ENCODE measurements at places on chromosomes 3 and 15.

DNA sequence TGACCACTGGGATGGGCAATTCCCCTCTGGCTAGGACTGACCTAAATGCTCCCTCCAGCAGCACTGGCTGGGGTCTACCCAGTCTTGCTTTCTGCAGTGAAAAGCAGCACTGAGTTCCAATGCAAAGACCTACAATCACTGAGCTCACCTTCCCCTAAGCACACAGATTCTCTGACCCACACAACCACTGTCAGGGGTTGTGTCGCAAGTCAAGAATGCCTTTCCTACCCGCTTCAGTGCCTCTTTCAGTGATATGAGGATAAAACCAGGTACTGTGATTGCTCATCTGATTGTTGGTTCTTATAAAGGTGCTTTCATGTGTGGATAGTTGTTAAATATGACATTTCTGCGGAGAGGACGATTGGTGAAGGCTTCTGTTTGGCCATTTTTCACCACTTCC is 345.6 kb downstream of the GAP43 start:
- DNase-seq: no peak

DNA sequence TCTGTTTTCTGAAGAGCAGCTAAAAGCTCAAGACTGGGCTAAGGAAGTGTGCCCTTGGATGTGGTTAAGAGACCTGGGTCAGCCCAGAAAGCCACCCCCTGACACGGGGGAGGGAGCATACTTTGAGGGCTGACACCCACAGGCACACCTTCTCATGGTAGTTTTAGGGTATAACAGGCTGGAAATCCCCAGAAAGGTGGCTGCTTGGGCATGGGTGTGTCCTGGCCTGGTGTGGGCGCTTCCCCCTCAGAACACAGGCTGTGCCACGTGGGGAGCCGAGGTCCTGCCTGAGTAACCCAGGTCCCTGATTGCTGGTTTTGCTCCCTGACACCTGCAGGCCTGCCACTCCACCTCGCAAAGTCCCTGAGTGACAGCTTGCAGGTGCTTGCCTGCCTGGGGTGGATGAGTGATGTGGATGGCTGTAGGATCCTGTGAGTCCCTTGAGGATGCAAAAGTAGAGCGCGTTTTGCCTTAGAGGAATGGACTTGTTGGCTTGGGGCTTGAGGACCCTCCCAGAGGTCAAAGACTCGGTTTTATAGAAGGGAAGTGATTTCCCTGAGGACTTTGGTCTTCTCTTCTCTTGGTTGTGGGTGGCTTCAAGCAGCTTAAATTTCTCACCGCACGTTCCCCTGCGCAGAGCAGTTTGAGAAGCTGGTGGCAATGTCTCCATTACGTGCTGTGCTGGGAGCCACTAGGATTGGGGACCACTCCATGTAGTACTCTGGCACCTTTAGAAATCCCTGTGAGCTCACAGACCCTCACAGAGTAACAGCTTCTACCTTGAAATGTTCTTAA is 94.4 kb downstream of the DNASE1L3 start:
- peak; percentile 22 for DNase-seq

DNA sequence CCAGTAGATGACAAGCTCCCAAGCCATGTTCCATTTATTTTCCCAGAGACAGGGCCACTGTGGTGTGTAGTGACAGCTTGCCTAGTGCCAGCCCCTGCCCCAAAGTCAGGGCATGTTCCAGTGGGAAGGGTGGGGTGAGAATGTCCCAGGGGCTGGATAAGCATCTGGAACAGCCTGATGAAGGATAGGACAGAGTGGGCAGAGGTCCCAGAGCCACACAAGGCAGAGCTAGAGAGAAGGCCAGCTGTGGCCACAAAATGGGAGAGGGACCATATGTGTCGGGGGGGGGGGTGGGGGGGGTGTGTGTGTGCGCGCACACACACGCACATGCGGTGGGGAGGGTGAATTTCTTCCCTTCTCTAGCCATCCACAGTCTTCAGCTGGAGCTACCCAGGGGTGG is 27.0 kb upstream of the TSPAN3 start:
- no peak for DNase-seq

- no peak for DNase-seq
Observed at GRCh38 chr3:52299879-52300611, 12.4 kb downstream of the GLYCTK start.

DNA sequence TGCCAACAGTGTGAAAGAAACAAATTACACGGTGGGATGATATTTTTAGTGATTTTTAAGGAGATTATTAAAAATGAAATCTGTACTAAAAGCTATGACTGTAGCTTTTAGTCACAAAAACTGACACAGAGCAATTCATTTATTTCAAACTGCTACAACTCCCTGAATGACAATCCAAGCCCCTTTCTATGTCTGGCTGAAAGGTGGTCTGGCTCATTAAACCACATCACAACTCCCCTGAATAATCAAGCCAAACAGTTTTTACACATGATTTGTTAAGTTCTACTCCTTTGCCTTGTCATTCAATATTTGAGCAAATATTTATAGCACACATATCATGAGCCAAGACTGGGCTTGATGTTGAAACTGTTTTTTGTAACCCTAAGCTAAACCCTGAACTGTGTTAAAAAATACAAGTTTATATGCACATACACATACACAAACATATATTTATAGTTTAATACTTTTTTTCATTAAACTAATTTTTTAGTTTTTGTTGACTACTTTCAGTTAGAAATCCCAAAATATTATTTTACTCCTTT is 125.5 kb downstream of the RBMS3 start:
- DNase-seq: no peak

GRCh38 chr3:15541371-15541770 is 19.9 kb upstream of the COLQ start:
- no peak for DNase-seq

GRCh38 chr3:135213822-135214221 is 418.8 kb downstream of the EPHB1 start:
- no peak for DNase-seq

DNA sequence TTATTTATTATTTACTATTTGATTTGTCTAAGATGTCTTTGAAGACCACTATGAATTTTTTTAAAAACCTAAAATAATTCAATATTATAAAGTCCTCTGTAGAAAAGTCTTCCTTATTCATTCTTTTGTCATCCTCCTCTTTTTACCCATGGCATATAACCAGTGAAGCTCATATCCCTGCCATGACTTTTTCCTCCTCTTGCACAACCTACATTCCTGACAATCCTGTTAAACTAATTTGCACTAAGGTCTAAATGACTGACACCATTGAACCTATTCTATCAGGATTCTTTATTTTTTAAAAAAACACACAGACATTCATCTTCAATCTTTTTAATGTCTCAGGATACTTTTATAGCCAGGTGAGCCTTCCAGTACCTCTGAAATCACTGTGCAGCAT is 159.9 kb upstream of the SLC2A2 start:
- DNase-seq: no peak

DNA sequence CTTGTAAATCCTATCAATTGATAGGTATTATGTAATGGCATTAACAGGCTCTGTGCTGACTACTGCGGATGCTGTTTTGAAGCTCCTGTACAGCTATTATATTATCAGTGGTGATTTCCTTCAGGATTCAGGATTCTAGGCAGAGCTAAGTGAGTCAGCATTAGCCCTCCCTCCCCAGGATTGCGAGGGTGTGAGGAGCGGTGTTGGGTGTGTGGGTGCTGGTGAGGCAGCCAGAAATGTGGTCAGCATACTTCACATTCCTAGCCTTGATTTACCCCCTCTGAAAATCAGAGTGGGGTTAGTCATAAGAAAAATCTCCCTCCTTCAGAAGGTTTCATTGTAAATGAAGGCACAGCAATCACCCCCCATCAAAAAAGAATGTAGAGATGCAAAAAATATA is 72.5 kb downstream of the SNTN start:
- no peak for DNase-seq

GRCh38 chr3:30843877-30844276 is 50.6 kb downstream of the GADL1 start:
- no peak for DNase-seq

GRCh38 chr15:92095693-92096092 is 242.2 kb downstream of the SLCO3A1 start:
- DNase-seq: no peak

DNA sequence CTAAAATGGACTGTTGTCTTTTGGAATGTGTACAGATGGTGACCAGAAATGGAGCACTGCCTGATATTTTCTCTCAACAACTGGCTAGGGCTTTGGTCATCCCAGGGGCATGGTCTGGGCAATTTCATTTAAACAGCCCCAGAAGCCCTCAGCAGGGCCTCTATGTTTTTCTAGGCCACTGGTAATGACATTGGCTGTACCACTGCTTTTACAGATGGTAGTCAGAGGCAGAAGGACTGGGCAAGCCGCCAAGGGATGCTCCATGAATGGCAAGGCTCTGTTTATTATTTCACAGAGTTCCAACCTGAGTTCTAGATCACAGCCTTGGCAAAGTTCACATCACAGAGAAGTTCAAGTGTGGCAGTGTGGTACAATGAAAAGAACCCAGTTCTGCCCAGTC is 37.0 kb upstream of the LMCD1 start:
- DNase-seq: no peak

DNA sequence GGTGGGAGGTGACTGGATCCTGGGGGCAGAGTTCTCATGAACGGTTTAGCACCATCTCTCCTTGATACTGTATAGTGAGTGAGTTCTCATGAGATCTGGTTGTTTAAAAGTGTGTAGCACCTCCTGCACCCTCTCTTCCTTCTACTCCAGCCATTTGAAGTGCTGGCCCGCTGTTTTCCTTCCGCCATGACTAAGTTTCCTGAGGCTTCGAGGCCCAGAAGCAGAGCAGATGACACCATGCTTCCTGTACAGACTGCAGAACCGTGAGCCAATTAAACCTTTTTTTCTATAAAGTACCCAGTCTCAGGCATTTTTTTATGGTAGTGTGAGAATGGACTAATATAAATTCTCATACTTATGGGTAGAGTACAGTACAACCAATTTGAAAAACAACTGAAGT is 123.6 kb upstream of the BHLHE40 start:
- DNase-seq: no peak

- no peak for DNase-seq
Observed at GRCh38 chr3:61360297-61360965, 109.2 kb upstream of the FHIT start.

GRCh38 chr15:64702816-64703631 is 72.4 kb downstream of the RBPMS2 start:
- peak; percentile 89 for DNase-seq

DNA sequence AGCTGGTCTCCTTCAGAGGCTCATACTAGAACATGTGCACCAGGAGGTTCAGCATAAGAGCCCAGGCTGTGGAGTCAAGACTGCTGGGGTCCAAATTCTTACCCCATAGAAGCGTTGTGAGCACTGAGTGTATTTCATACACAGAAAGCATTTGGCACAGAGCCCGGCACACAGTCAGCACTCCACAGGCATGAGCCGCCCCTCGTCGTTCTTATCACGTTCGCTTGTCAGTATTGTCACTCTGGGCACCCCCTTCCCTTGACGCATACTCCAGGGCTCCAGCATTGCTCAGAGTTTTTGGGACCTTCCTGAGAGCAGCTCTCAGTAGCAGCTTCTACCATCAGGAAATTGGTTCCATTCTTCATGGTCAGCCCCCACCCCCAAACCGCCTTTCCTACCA is 25.2 kb downstream of the CORO2B start:
- DNase-seq: no peak

DNA sequence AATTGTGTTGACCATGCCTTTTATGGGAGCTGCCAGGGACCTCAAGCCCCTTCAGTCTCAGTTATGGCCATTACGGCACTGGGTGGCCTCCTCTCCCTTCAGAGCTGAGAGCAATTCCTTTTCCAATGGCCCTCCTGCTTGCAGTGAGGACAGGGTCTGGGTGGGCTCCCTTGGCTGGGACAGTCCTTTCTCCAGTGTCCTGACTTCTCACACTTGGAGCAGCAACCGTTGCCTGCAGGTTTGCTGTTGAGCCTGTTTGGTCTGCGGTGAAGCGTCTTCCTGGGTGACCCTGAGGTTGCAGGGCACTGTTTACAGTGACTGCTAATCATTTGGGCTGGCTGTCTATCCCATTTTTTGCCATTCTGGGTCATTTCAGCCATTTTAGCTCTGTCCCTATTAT is 3.5 kb upstream of the CCDC80 start:
- no peak for DNase-seq

- DNase-seq: no peak
Observed at GRCh38 chr3:183576487-183577107, 21.1 kb upstream of the KLHL6 start.

DNA sequence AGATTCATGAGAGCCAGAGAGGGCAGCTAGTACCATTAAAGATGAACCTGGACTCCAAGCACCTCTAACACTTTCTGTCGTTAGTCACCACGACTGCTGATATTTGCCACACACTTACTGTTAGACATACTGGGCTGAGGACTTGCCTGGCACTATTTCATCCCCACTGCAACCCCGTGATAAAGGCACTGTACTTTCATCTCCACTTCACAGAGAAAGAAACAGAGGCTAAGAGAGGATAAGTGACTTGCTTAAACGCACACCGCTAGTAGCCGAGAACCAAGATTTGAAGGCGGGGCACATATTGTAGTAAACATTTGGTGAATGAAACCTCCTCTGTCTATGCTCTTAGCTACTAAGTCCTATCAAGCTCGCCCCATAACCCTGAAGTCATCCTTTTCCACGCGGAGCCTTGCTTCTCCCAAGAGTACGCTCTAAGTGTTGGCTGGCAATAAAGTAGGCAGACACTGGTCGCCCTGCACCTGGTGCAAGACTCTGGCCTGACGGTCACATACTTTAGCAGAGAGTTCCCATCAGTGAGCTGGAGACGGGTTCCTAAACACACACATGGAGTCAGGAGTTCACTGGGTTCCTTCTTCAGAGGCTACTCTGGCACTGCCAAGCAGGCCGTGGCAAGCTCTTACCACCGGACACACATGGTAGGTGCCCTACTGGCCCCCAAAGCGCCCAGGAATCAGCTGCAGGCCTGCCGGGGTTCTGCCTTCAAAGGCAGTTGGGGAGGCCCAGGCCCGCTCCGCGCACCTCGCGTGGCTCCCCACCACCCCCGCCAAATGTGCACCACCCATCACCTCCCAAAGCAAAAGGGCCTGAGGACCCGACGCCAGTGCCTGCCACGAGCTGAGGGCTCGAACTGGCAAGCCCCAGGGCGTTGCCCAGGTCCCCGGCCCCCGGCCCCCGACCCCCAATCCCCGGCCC is 951 bp downstream of the POMGNT2 start:
- DNase-seq: peak; percentile 5

DNA sequence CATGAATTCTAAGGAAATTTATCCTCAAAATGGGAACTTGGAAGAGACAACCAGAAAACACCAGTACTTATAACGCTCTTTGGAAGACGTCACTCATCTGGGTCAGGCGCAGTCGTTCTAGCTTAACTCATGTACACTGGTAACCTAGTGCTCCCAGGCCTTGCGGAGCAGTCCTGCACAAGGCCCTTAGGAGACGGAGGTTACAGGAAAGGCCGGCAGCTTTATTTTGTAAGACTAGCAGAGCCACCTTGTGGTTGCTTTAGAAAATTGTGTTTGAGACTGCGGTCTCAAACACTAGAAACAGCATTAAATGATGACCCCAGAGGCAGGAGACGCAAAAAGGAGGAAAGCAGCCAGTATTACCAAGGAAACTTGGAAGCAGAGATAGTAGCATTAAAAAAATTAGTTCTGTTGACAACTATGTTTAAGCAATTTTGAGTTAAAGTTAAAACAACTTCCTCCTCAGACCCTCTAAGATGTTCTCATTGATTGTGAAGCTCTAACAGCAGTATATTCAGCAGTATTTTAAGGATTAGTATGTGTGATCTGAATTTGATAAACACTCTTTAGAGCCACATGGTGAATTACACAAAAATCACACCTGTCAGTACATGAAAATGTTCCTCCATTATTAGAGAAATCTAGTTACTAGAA is 141.9 kb upstream of the C2CD4B start:
- DNase-seq: no peak

- no peak for DNase-seq
Observed at GRCh38 chr3:196660381-196661166, 21.1 kb downstream of the NRROS start.

GRCh38 chr3:58626841-58627569 is 39.6 kb downstream of the FAM3D start:
- no peak for DNase-seq

Data from stimulated activated CD8-positive, alpha-beta memory T cell treated with anti-CD3 and anti-CD28 coated beads, Interleukin-4, amount 100 ng/mL, for 4 hours (primary cell).